ENCODE measurements at places on chromosomes 5 and 9.

- no peak for DNase-seq
Observed at GRCh38 chr5:33611877-33612276, 171.1 kb downstream of the TARS1 start.

DNA sequence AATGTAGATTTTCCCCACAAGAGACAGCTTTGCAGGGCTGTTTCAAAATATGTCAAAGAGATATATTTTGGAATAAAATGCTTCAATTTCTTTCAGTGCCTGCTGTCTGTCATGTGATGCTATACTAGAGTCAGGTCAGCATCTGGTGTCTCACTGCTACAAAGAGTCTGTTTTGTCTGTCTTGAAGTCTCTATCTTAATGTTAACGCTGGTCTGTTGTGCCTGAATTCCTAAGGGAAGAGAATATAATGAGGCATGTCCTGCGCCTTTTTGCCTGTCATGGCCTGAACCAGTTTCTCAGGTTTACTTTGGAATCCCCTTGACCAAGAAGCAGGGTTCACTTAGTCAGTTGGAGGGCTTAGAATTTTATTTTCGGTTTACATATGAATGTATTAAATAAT is 176.4 kb downstream of the PDZD2 start:
- no peak for DNase-seq

DNA sequence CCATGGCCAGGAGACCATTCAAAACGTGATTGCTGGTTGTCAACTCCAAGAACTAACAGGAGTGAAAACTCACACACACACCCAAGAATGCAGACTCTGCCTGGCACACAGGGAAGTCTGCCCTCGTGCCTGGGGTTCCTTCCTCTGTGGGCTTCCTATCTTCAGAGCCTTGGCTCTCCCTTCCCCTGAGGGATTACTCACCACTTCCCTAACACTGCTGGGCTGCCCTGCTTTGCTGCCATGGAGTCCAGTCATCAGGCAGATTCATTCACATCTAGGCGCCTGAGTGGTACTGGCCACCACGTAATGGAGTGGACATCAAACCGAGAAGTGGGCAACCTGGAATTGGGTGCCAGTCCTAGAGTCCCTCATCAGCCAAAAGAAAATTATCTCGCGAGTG is 76.4 kb upstream of the PRSS3 start:
- no peak for DNase-seq

DNA sequence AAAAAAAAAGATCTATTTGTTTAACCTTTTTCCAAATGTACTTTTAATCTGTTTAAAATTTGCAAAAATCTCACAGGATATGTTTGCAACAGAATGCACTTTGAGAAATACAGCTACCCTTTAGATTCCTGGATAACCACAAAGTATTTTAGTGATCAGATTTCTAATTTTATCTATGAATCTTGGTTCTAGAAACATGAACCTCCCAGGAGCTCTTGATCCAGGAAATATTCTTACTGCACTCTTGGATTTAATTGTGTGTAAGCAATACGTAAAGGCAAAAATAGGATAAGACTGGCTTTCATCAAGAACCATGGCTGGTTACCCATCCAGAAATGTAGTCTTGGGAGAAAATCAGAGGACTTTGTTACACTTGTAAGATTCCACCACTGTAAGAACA is 1581.8 kb upstream of the WWC1 start:
- no peak for DNase-seq

GRCh38 chr5:108687595-108688200 is 60.0 kb upstream of the FER start:
- no peak for DNase-seq

GRCh38 chr9:104747245-104747564 is 278 bp upstream of the NIPSNAP3A start:
- no peak for DNase-seq

GRCh38 chr5:176781054-176781375 is 29.3 kb upstream of the UNC5A start:
- DNase-seq: no peak

- DNase-seq: no peak
Observed at GRCh38 chr9:106625259-106625789, 237.6 kb upstream of the ZNF462 start.

GRCh38 chr5:108743319-108743718 is 4.4 kb upstream of the FER start:
- no peak for DNase-seq

DNA sequence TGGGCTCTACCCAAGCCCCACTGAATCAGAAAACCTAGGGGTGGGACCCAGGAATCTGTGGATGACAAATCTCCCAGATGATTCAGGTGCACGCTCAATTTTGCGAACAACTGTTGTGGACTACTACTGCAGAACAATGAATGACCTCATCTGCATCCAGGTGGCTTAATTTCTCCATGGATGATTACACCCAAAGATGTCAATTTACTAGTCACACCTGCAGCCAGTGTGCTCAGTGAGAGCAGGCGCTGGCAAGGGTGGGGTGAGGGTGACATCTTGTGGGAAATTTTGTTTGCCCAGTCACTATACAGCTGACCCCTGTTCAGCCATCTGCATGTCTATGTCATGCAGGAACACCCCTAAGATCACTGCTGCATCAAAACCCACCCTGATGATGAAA is 118.2 kb downstream of the ENTREP1 start:
- DNase-seq: no peak

GRCh38 chr5:36057386-36057785 is 9.3 kb downstream of the UGT3A2 start:
- DNase-seq: no peak

GRCh38 chr9:133509179-133510083 is 15.3 kb downstream of the MYMK start:
- DNase-seq: no peak

- no peak for DNase-seq
Observed at GRCh38 chr5:55582256-55582655, 47.5 kb upstream of the PLPP1 start.

- no peak for DNase-seq
Observed at GRCh38 chr5:96329289-96329688, 103.8 kb downstream of the PCSK1 start.

- no peak for DNase-seq
Observed at GRCh38 chr9:130260816-130261765, 4.5 kb upstream of the HMCN2 start.

DNA sequence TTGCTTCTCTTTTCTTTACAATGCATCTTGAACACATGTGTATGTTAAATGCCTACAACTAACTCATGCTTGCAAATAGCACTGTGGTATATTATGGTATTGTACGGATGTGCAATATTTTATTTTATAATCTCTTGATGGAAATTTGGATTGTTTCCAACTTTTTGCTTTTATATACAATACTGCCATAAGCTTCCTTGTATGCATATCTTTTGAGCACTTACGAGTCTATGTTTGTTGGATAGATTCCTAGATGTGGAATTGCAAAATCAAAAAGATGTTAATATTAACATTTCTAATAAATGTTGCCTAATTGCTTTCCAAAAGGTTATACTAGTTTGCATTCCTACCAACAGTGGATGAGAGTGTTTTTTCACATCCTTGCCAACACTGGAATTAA is 3.4 kb upstream of the GALNT12 start:
- DNase-seq: no peak

- no peak for DNase-seq
Observed at GRCh38 chr5:8905021-8905420, 640.9 kb downstream of the SEMA5A start.

GRCh38 chr5:181133610-181134231 is 2.8 kb upstream of the OR2V1 start:
- no peak for DNase-seq

DNA sequence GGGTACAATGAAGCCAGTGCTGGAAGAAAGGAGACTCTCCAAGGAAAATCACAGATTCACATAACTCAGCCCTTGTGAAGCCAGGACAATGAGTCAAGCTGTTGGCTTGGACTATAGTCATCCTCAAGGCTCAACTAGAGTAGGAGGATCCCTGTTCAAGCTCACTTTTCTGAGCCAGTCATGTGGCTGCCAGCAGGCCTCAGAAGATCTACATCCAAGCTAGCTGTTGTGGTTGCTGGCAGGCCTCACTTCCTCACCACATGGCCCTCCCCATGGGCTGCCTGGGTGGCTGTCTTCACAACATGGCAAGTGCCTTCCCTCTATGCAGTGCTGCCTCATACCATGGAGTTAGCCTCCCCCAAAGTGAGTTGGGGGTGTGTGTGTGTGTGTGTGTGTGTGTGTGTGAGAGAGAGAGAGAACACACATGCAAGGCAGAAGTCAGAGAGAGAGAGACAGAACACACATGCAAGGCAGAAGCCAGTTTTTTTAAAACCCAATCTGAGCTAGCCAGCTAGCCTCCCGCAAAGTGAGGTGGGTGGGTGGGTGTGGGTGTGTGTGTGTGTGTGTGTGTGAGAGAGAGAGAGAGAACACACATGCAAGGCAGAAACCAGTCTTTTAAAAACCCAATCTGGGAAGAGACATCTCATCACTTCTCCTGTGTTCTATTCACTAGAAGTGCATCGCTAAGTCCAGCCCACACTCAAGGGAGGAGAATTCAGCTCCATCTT is 17.1 kb downstream of the SCAI start:
- DNase-seq: peak; percentile 75

GRCh38 chr5:16809395-16810207 is 126.5 kb downstream of the MYO10 start:
- no peak for DNase-seq

DNA sequence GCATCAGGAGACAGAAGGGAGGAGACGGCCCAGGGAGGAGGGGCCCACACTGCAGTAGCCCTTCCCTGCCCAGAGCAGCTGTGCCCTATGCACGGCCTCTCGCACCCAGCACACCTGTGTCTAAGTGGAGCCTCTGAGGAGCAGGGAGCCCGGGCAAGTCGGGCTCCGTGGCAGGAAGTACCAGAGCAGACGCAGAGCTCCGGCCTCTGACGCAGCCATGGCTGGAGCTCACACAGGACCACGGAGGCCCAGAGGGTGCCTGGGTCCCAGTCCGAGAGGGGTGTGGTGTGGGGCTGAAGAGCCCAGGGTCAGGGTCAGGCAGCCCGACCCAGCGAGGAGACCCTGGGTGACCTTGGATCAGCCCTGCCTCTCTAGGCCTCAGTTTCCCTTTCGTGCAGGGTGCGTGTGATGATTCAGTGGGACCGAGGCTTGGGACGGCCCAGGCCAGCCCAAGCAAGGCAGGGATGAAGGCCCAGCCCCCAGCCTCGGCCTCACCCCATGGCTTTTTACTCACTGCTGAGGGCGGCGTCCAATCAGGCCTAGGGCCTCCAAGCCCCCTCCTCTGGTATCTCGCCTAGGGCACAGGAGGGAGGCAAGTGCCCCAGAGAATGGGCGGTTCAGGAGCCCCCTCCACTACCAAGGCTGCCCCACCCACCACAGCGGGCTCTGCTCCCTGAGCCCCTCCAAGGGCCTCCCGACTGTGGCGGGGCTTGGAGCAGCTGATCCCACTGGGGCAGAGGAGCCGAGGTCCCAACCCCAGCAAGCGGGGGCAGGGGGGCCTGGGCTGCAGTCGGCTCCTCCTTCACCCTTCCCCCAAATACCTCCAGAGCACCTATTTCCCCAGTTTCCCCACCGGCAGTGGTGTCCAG is 4.3 kb upstream of the AGPAT2 start:
- no peak for DNase-seq

DNA sequence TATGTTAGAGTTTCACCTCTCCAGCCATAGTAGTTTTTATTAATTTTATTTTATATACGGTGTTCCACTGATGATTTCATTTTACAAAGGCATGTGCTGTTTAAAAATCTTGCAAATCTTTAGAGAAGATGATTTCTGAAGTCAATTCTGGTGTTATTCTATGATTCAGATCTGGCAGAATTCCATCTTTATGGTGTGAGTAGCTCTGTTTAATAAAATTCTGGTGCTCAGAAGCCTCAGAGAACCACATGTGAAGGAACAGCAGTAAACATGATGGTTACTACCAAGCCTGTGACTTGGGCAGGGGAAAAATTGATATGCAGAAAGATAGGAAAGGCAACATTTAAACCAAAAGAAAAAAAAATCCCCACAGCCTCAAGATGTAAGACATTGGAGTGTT is 299.7 kb downstream of the NPR3 start:
- DNase-seq: no peak
